Ureter (tissue), 1 donor: ENCODE measurements at places on chromosomes 4 and X. TPM values are rescaled to one million over a fixed set of nuclear protein-coding genes. Genes with fewer than 3 reads are reported as not detected.

The PCYT1B gene
- 0.78 TPM for total RNA-seq

The PAGE2B gene
- not detected for total RNA-seq

GRCh38 chr4:68693325-68694075 lies 23.0 kb upstream of the UGT2B15 start:
- DNase-seq: no peak

GRCh38 chr4:4888695-4889094 lies 29.2 kb downstream of the MSX1 start:
- no peak for DNase-seq

DNA sequence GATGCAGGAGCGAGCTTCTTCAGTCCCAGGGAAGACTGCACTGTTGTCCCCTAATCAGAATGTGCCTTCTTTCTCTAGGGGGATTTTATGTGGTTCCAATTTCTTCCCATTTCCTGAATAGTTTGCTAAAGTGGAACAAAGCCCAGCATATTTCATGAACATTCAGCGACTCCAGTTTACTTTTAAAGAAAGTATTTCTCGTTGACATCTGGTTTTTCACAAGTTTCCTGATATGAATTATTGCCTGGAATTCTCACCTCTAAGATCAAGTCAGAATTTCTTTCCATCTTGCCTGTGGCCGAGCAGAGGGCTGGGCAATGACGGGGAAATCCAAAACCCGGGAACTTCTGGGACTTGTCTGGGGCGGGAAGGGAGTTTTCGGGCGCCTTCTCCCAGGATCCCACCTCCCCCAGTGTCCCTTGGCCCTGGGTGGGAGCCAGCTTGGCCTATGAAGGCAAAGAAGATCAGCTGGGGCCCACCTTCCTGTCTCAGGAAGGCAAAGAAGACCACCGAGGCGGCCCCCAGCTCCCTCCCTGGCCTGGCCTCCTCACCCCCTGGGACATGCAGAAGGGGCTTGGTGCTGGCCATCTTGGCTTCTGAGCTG lies 15.4 kb downstream of the SORCS2 start:
- DNase-seq: no peak
